ENCODE measurements at places on chromosomes 7 and 10.
A peak's percentile ranks its signal among the peaks of the same experiment; 100 is the strongest.

DNA sequence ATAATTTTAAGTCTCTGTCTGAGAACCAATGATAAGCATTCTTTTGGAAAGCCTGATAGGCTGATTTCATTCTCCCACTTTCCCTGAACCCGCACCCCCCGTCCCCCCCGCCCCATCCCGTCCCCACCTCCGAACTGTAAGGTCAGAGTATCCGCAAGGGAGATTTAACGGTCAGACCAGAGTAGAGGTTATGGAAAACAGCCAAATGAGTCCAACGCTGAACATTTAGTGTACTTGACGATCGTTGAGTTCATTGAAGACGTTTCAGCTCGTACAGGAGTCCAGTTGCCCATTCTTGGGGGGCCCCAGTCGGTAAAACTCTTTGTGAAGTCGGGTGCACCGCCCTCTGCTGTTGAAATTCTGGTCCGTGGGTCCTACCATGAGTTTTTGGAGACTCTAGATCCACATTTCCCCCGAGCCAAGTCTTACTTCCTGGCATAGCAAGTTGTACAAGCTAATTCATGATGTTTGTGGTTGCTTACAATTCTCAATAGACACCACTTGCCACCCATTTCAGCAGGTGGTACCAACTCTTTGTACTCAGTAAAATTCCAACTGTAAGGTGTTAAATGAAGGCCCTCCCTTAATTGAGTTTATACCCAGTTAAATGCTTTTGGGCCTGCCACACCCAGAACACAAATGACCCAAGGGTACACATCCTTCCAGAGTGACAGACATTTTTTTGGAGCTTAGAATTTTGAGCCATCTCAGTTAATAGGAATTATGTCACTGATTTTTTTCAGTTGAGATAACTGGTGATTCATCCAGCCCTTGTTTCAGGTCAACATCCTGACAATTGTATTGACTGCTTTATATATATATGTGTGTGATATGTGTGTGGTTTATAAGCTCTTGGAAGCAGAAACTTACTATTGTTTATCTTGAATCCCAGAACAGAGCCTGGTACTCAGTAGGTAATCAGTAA lies 1.2 kb downstream of the MARCHF5 start:
- DNase-seq = peak; percentile 57

DNA sequence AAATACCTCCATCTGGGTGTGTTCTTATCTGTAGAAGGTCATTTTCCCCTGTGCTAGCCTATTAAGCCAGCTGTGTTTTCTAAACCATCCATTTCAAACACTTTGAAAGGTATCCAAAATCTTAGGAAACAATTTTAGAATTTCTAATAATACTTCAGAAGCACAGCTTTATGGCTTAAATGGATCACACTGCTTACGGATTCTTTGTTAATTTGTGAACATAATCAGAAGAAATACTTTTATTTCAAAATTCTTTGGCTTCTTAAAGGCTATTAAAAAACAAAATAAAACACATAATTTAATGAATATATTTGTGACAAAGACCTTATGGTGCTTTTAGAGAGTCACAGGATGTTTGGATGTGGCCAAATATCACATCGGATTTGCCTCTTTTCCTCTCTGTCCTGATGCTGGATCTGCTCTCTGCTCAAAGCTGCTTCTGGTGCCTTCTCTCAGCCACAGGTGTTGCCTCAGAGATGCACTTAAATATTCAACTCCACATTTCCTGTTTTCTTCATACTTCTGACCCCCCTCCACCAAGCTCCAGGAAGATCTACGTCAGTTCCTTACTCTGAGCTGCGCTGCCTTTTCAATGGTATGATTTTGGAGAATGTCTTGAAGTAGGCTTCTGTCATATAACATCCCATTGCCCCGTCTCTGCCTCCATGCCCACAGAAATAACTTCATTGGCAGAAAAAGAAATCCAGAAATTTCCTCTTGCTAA lies 230.6 kb downstream of the MLLT10 start:
- no peak for DNase-seq

DNA sequence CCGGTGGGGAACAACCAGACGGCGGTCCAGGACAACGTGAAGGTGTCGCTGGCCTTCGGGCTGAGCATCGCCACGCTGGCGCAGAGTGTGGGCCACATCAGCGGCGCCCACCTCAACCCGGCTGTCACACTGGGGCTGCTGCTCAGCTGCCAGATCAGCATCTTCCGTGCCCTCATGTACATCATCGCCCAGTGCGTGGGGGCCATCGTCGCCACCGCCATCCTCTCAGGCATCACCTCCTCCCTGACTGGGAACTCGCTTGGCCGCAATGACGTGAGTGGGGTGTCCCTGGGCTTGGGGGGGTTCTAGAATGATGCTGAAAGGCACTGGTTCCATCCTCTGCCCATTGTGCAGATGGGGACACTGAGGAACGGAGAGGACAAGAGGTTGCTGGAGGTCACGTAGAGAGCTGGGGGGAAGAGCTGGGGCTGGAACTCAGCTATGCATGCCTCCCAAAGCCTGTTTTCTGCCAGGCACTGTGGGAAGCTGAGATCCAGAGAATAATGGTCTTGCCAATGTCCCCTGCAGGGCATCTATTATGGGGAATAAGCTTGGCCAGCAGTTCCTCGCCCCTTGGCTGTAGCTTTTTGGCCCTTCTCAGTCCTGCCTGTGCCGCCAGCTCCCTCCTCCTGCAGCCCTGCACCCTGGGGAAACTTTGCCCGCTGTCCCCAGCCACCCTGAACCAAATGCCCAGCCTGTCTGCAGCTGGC lies 523 bp downstream of the AQP1 start:
- DNase-seq = no peak

DNA sequence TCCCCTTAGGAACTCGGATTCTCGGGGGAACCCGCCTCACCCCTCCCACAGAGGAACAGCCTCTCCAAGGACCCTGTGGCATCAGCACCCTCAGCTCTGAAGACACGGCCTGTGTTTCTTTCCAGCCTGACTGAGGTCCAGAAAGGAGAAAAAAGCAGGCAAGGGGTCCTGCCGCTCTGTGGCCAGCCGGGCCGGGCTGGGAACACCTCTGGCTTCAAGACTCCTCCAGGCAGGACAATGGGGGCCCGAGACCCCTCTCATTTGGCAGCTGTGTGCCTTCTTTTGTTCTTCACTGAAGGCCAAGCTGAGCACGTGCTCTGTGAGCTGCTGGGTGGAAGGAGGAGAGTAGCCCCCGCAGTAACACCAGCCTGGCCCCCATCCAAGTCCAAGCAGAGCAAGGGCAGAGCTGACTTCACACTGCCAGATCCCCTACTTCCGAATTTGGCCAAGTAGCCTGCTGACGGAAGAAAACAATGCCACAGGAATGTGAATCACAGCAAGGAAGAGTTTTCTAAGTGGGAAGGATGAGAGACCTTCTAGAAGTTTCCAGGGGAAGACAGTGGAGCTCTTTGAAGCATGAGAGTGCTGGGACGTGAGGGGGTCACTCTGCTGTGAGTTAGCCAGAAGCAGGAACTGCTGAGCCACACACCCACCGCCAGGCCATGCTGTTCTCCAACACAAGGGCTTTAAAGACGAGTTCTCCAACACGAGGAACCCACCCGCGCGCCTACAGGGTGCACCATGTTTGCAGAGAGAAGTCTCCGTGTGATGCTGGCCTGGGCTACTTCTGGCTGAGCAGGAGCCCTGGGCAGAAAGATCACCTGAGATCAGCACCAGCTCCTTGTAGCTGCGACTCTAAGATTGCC lies 3.1 kb downstream of the CNPY1 start:
- no peak for DNase-seq

DNA sequence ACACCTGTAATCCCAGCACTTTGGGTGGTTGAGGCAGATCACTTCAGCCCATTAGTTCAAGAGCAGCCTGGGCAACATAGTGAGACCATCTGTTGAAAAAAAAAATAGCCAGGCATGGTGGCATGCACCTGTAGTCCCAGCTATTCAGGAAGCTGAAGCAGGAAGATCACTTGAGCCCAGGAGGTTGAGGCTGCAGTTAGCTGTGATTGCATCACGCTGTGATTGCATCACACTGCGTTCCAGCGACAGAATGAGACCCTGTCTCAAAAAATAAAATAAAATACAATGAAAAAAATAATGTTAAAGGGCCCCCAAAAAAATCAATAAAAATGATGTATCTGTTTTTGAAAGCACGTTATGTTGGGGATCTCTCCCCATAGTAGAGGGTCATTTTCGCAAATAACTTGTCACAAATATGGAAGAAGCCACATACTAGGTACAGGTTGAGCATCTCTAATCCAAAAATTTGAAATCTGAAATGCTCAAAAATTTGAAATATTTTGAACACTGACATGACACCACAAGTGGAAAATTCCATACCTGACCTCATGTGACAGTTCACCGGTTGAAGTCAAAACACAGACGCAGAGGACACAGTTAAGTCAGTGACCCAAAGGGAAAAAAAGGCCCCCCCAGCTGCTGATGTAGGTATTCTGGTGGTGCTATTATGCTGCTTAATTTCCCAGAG lies 9.5 kb downstream of the CISD1 start:
- no peak for DNase-seq

- no peak for DNase-seq
Measured at GRCh38 chr10:50993771-50994251, 80.5 kb upstream of the PRKG1 start.

DNA sequence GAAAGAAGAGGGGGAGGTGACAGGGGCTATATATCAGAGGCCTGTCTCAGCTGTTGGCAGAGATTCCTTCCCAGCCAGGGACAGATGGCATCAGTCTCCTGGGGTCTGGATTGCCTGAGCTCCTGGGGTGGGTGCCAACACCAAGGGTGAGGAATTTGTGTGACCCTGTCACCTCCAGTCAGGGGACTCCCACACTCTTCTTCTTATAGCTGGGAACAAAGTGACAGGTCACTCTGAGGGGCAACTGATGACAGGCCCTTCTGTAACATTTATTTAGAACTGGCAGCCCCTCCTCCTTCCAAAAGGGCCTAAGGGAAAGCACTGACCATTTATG lies 53.7 kb upstream of the DUSP5 start:
- DNase-seq = no peak

- peak; percentile 72 for DNase-seq
Measured at GRCh38 chr10:45421221-45422097, 47.4 kb downstream of the ALOX5 start.

DNA sequence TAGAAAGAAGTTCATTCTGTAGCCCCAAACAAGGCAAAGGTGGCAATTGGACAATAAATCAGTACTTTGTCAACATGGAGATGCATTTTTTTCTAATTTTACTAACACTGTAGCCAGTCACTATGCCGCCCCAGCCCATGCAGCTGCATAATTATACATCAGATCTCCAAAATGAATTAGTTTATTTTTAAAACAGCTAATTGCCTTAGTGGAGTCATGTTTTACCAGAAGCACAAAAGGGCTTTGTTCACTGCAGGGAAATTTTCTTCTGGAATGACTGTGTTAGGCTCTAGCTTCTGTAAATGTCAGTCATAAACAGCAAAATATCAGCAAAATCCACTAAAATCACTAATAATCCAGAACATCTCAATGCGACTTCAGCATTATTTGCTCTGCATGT lies 20.1 kb upstream of the HDAC9 start:
- no peak for DNase-seq

DNA sequence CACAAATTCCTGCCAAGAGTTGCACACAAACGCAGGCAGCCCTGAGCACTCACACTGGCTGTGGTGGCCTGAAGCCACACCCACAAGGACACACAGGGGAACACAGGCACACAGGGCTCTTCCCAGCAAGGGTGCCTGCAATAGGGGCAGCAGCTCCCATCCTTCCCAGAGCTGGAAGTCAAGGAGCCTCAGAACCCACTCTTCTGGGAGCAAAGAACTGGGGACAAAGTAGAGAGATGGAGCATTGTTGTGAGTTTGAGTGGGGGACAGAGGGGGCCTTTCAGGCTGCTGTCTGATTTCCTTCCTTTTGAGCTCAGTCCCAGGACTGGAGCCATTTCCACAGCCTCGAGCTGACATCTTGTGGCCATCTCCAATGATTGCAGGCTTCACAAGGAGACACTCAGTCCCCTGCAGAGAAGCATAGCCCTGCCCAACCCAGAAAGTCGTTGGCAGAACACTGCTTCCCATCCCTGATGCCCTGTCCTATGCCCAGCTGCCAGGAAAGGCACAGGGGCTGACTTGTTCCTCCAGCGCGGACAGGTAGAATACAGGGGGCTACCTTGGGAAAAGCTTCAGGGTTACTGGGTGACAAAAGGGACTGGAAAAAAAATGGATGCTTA lies 34.4 kb upstream of the SLF2 start:
- DNase-seq = peak; percentile 35

DNA sequence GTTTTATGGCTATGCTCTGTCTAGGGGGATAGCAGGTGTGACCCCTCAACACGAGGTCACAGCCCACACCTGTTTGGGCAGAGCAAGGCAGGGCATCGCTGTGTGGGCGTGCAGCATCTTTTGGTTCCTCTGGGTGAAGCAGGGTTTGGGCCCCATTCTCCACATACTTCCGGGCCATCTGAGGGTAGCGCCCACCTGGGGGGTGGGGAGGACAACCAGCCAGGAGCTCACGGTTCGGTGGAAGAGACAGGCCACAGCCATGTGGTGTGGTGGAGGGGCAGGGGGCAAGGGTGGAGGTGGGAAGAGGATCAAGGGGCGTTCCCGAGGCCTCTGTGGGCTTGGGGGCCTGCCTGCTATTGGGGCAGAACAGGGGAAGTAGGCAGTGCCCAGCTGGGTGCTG lies 2.4 kb downstream of the SH2B2 start:
- DNase-seq = no peak

GRCh38 chr10:84077768-84078167 lies 61.5 kb upstream of the GHITM start:
- no peak for DNase-seq

GRCh38 chr7:30968747-30969603 lies 5.2 kb downstream of the GHRHR start:
- no peak for DNase-seq

DNA sequence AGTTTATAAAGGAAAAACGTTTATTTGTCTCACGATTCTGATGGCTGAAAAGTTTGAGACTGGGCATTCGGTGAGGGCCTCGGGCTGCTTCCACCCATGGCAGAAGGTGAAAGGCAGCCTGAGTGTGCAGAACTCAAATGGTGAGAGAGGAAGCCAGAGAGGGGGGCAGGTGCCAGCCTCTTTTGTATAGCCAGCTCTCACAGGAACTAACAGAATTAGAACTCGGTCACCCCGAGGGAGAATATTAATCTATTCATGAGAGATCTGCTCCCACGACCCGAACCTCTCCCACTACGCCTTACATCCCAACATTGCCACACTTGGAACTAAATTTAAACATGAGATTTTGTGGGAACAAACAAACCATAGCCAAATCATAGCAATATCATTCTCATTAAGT lies 112.6 kb downstream of the ZPBP start:
- DNase-seq = peak; percentile 38

GRCh38 chr7:132240821-132241422 lies 335.3 kb downstream of the PLXNA4 start:
- no peak for DNase-seq

DNA sequence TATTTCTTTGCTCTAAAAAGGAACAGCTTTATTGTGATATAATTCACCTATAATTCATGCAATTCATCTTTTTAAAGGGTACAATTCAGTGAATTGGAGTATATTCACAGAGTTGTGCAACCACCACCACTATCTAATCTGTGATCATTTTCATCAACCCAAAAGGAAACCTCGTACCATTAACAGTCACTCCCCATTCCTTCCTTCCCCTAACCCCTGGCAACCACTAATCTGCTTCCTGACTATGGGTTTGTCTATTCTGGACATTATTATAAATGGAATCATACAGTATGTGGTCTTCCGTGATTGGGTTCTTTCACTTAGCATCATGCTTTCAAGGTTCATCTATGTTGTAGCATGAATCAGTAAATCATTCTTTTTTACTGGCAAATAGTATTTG lies 52.3 kb downstream of the MKI67 start:
- DNase-seq = no peak

- no peak for DNase-seq
Measured at GRCh38 chr7:120043250-120043649, 229.7 kb upstream of the KCND2 start.

GRCh38 chr7:65839846-65840245 lies 33.0 kb upstream of the VKORC1L1 start:
- DNase-seq = no peak

GRCh38 chr7:1712907-1713501 lies 42.9 kb downstream of the ELFN1 start:
- DNase-seq = no peak
